ENCODE measurements at places on chromosomes 5 and 9. TPM values are rescaled to one million over a fixed set of nuclear protein-coding genes. Genes with fewer than 3 reads are reported as not detected.

The PRSS3 gene
- total RNA-seq = 26.8 TPM

The NPR3 gene
- 0.70 TPM for total RNA-seq

The MYMK gene
- not detected for total RNA-seq

The CFAP157 gene
- not detected for total RNA-seq

The BOD1 gene
- 45.0 TPM for total RNA-seq

The SPATA31A3 gene
- not detected for total RNA-seq

The C5orf52 gene
- total RNA-seq = not detected

The GLRA1 gene
- total RNA-seq = not detected

The SH3RF2 gene
- total RNA-seq = 4.0 TPM

The TUSC1 gene
- 19.4 TPM for total RNA-seq

The POU4F3 gene
- total RNA-seq = 0.12 TPM

The SLC46A2 gene
- total RNA-seq = not detected

The SLC35D2 gene
- 27.4 TPM for total RNA-seq

The TMOD1 gene
- 5.1 TPM for total RNA-seq

The POU5F2 gene
- total RNA-seq = 2.7 TPM

The LCN15 gene
- total RNA-seq = not detected

The SVEP1 gene
- 0.05 TPM for total RNA-seq

The HK3 gene
- total RNA-seq = not detected
